ENCODE measurements at places on chromosomes 2 and 18. TPM values are rescaled to one million over a fixed set of nuclear protein-coding genes. Genes with fewer than 3 reads are reported as not detected.

The CEP192 gene
- total RNA-seq: 22.6 TPM

The AQP12A gene
- not detected for total RNA-seq

The C2orf80 gene
- total RNA-seq: not detected

The MROH2A gene
- total RNA-seq: not detected

The ANKRD62 gene
- total RNA-seq: under 0.01 TPM

The LAMA1 gene
- 5.1 TPM for total RNA-seq

The CD302 gene
- total RNA-seq: under 0.01 TPM

The OXER1 gene
- not detected for total RNA-seq

The POTEJ gene
- total RNA-seq: not detected

The SLC5A7 gene
- total RNA-seq: not detected

The SERPINB7 gene
- 116 TPM for total RNA-seq

The LOXHD1 gene
- not detected for total RNA-seq

The KHK gene
- 0.34 TPM for total RNA-seq

The IL1R1 gene
- 22.9 TPM for total RNA-seq

The HOXD8 gene
- total RNA-seq: not detected

The IDH1 gene
- total RNA-seq: 350 TPM

The FAM161A gene
- total RNA-seq: 1.0 TPM

The TXNDC2 gene
- total RNA-seq: under 0.01 TPM

The VSNL1 gene
- 2.1 TPM for total RNA-seq

The SERPINB12 gene
- 0.34 TPM for total RNA-seq

Data from nasal cavity respiratory epithelium epithelial cell of viscerocranial mucosa (primary cell).